Fibroblast of mammary gland (primary cell): ENCODE measurements at places on chromosomes 16 and 17.

GRCh38 chr17:74770498-74771318 is 5.4 kb downstream of the NAT9 start:
- DNase-seq: peak; percentile 28

DNA sequence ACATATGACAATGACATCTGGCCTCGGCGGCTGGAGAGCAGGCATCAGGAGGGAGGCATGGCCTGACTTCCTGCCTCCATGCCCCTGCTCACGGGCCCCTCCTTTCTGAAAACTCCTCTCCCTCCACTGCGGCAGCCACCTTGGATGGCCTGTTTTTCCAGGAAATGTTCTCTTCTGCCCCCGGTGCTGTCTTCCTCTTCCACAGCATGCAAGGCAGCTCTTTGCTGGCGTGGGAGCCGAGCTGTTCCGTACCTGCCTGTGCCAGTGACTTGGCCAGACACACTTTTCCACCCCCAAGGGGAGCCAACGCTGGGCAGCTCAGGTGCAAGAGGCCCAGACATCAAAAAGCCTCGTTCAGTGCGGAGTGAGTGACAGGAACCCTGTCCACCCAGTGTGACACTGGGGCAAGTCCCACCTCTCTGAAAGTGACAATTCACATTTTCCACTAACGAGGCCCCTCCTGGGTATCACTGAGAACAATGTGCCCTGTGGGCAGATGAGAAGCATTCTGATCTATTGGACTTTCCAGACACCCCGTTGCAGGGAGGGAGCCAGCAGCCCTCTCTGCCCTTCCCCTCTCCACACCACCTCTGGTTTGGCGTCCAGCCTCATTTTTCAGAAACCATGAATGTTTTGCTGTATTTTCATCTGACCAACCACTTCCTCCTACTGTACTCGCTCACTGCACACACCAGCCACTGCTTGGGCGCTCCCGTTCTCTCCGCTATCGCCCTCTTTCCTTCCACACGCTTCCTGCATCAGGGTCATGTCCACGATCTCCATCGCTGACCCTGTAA is 31.2 kb downstream of the NSMCE1 start:
- DNase-seq: no peak

DNA sequence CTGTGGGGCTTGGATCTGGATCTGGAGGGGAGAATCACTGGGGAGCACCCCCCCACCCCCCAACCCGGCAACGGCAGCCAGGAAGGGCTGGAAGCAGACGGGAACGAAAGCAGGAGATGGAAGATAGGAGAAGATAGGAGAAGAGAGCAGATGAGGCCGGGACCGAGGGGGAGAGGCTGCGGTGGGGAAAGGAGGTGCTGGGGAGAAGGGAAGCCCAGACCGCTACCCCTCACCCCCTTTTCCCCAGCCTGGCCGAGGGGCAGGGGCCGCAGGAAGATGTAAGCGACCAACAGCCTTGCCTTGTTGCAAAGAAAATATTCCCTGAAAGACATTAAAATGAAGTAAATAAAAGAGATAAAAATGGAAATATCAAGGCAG is 26.8 kb upstream of the CBFA2T3 start:
- DNase-seq: no peak

DNA sequence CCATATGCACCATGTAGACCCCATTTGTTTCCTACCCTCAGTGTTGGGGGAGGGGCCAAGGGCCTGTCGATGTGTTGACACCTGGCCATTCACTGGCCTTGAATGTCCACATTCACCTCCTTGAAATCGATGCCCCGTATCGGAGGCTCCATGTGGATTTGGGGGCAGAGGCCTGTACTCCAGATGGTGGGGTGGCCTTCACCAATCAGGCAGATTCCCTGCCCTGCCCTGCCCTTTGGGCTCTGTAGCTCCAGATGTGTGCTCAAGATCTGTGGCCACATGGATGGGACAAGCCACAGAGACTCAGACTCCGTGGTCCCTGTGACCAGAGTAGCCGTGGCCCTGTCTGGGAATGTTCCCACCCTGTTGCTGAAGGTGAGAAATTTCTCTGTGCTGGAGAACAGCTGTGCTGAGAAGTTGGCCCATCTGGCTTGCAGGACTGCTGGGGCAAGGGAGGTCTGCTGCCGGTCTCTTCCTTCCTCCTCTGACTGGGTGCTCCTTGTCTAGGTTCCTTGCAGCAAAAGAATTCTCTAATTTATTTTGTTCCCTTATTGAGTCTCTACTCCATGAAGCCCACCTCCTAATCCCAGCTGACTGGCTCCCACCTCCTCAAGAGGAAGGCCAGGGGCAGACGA is 221.3 kb downstream of the SEC14L1 start:
- DNase-seq: no peak

DNA sequence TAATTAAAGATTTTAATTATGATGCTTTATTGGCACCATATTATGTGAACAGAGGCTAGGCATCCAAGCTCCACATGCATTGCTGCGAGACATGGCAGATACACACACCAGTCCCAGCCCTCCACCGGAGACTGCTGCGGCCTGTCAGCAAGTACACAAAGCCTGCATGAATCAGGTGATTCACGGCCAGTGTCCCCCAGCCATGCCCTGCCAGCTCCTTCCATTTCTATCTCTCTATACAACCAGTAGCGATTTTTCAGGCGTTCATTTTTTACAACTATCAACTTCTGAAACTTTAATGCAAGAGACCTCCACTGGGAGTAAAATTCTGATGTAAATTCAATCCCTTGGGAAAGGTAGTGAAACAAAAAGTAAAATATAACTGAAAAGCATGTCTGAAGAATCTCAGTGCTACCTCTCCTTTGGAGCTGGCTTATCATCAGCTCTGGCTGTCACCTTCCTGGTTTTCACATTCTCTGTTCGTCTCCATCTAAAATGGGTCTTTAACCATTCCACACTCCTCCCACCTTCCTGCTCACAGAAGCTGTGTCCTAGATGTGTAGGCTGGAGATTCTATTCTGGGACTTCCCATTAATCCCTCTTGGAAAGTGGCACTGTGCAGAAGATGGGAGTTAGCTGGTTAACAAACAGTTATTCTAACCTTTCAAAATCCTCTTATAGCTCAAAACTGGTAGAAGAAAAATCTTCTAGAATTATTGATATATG is 32.2 kb downstream of the HS3ST3A1 start:
- no peak for DNase-seq

GRCh38 chr17:8806253-8806925 is 7.2 kb upstream of the MFSD6L start:
- DNase-seq: no peak

DNA sequence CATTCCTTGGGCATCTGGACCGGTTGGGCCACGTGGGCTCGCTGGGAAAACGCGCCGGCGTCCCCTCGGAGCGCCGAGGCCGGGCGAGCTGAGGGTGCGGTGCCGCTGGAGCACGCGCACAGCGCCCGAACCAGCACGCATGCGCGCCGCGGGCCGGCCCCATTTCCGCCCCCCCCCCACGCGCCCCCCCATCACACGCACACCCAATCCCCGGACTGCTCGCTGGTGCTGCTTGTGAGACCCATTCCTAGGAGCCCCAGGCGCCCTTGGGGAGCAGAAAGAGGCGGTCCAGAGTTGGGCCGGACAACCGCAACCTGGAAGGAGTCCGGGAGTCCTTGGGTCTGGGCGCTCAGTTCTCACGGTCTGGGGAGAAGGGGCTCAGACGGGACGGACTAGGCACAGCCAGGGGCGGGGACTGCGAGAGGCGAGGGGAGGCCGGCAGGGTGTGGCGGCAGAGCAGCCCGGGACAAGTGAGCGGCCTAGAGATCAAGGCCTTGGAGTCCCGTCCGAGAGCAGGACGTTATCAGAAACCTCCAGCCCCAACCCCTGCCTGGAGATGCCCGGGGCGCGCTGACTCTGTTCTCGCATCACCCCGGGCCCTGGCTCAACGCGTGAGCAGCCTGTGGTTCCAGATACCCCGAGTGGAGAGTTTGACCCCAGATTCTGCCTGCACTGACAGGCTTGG is 6.0 kb upstream of the CBX8 start:
- DNase-seq: no peak

GRCh38 chr17:32520737-32521404 is 34.1 kb downstream of the CDK5R1 start:
- no peak for DNase-seq

GRCh38 chr17:51768706-51769105 is 389.8 kb downstream of the CA10 start:
- no peak for DNase-seq

GRCh38 chr16:72972878-72973571 is 74.9 kb downstream of the ZFHX3 start:
- no peak for DNase-seq

GRCh38 chr17:12641084-12641483 is 24.6 kb upstream of the MYOCD start:
- no peak for DNase-seq

DNA sequence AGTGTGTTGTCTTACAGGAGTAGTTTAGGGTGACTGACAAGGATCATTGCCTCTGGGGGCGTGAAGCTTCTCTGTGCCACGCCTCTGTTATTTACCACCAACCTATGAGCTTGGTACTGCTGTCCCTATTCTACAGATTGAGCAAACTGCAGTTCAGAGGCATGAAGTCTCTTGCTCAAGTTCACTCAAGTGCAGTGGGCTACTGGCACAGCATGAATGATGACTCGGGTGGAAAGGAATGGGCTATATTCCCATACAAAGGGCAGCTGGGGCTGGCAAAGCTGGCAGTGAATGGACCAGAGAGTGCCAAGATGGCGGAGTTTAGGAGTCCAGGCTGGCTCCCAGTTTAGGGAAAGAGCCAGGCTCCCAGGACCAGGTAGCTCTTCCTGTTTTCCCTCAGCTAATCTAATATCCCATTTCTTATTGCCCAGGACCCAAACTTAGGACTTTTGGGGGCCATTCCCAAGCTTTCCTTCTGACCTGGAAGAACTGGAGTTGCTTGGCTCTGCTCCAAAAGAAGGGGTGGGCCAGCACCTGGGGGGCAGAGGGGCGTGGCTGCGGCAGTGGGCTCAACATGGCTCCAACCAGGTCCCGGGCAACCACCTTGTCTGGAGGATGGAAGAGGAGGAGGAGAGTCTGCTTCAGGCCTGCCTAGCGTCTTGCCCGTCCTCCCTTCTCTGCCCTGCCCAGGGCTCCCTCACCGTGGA is 12.9 kb downstream of the PLK1 start:
- peak; percentile 23 for DNase-seq

DNA sequence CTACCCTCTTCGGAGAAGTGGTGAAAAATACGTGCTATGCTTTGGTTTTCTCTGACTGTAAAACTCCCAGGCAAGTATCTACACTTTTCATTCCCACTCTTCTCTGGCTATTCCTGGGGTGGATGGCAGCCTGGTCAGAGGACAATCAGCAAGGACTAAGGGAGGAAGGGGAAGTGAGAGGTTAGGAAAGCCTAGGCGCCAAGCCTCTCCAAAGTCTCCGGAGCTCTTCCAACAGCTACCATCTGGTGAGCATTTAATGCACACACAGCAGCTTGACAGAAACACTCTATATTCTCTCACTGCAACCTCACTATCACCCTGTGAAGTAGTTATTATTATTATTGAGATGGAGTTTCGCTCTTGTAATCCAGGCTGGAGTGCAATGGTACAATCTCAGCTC is 65.1 kb downstream of the WSCD1 start:
- no peak for DNase-seq

DNA sequence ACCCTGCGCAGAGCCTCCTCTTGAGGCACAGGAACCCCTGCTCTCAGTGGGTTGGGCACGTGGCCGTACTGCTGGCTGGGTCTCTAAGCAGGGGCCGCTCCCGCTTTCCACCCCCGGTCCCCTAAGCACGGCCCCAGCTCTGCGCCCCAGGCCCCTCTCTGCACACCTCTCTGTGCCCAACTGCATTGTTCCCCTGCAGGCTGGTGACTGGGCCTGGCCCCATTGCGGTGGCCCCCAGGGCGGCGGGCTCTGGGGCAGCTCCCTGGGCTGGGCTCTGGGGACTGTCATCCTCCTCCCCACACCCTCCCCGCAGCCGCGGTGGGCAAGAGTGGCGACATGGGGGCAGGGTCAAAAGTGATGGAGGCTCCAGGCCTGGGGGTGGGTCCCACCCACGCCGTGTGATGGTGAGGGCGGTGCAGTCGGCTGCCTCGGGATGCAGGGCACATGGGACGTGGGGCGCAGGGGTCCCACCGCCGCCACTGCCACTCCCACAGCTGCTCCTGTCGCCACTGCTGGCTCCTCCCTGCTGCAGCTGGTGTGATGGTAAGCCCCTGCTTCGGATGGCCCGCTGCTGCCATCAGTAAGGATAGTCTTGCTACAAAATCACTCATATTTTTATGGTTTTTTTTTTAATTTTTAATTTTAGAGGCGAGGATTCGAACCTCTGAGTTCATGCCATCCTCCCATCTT is 15.2 kb upstream of the ITGB3 start:
- DNase-seq: no peak

GRCh38 chr17:57356153-57356718 is 99.9 kb downstream of the MSI2 start:
- DNase-seq: no peak

- no peak for DNase-seq
Measured at GRCh38 chr17:46049656-46050055, 50.6 kb downstream of the STH start.
